ENCODE measurements at places on chromosomes 16 and 17. TPM values are rescaled to one million over a fixed set of nuclear protein-coding genes. Genes with fewer than 3 reads are reported as not detected.

DNA sequence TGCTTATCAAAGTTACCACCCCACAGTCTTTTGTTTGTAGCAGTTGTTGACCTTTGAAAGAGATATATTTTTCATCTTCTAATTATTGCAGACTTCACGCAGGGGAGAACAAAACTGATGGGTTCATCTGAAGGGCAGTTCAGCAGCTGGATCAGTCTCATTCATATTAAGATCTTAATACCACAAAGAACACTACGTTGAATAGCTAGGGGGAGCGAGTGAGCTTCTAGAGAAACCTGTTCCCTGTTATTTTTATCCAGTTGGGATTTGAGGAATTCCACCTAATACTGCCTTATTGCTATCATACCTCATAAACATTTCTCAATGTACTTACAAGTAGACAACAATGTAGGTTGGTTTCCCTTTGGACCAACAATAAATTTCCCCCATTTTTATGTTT is 306.1 kb upstream of the KIF2B start:
- no peak overlapping the region for H3K27ac ChIP-seq
- no peaks in the 10 kb centered on the region for H3K27me3 ChIP-seq

DNA sequence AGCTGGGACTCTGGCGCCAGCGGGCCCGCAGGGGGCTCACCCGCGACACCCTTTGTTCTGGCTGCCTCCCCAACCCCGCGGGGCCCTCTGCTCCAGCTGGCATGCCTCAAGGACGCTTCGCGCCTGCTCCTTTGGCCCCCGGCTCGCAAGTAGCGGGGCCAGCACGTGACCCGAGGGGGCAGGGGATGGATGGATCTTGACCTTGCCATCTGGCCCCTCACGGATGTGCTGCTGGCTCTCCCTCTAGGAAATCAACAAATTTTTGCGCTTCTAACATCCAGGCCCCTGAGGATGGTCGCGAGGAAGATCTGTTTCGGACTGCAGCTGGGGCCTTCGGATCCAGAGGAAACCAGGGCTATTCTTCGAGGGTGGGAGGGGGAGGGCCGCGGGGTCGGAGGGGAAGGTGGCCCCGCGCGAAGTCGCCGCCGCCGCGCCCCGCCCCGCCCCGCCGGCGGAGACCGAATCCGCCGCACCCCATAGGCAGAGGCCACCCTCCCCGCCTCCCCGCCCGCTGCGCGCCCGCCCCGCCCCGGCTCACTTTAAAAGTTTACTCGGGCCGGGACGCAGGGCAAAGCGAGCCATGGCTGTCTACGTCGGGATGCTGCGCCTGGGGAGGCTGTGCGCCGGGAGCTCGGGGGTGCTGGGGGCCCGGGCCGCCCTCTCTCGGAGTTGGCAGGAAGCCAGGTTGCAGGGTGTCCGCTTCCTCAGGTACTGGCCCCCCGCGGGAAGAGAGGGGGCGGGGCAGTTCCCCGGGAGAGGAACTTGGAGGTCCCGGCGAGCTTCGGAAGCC is at the start of gene ACSF2:
TSS of gene ACSF2 (plus strand) at position 537 of the 790 bp plus-strand sequence. CDS start at position 581, 44 bp downstream.
- H3K27me3 ChIP-seq: no peaks in the 10 kb centered on the region
- no peaks in the 10 kb centered on the region for H3K36me3 ChIP-seq
- peak within 1 kb of the TSS; percentile 81 for H3K27ac ChIP-seq
- H3K4me1 ChIP-seq: peaks cover 7% of the 10 kb centered on the region
- peak within 1 kb of the TSS; percentile 67 for H3K4me3 ChIP-seq

DNA sequence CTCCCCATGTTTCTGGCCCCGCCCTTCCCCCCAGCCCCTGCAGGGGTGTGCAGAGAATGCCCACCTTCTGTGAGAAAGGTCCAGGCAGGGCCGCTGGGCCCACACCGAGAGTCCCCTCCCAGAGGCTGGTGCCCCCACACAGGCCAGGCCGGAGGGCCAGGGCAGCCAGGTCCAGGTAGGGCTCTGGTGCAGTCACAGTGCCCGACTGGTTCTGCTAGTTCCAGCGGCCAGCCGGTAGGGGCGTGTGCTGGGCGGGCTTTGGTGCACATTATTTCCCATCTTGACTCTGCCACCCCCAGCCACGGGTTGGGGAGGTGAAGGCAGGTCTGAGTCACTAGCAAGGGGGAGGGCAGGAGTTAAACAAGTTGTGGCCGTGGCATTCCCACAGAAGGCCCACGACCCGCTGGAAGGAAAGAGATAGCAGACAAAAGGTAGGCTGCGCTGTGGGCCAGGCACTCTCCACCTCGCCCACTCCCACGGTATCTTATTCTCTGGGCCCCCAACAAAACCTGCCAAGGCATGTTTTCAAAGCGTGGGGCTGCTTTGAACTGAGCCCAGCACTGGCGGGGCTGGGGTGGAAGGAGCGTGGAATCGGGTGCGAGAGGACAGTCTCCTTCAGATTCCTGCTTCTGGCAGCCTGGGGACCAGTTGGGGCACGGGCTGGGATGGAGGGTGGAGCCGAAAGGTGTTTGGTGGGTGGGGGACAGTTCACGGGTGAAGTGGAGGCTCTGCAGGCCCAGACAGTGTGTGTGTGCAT is 1.9 kb downstream of the EPN3 start:
- DNase-seq: peak; percentile 74
- H3K36me3 ChIP-seq: peaks cover 3% of the 10 kb centered on the region
- H3K4me1 ChIP-seq: peaks cover 11% of the 10 kb centered on the region
- H3K4me3 ChIP-seq: peak overlapping the region; percentile 53
- no peaks in the 10 kb centered on the region for H3K27me3 ChIP-seq

- H3K27me3 ChIP-seq: no peaks in the 10 kb centered on the region
- no peaks in the 10 kb centered on the region for H3K36me3 ChIP-seq
- H3K27ac ChIP-seq: no peak overlapping the region
- H3K4me1 ChIP-seq: no peaks in the 10 kb centered on the region
Measured at GRCh38 chr16:12778726-12779125, 25.0 kb downstream of the CPPED1 start.

DNA sequence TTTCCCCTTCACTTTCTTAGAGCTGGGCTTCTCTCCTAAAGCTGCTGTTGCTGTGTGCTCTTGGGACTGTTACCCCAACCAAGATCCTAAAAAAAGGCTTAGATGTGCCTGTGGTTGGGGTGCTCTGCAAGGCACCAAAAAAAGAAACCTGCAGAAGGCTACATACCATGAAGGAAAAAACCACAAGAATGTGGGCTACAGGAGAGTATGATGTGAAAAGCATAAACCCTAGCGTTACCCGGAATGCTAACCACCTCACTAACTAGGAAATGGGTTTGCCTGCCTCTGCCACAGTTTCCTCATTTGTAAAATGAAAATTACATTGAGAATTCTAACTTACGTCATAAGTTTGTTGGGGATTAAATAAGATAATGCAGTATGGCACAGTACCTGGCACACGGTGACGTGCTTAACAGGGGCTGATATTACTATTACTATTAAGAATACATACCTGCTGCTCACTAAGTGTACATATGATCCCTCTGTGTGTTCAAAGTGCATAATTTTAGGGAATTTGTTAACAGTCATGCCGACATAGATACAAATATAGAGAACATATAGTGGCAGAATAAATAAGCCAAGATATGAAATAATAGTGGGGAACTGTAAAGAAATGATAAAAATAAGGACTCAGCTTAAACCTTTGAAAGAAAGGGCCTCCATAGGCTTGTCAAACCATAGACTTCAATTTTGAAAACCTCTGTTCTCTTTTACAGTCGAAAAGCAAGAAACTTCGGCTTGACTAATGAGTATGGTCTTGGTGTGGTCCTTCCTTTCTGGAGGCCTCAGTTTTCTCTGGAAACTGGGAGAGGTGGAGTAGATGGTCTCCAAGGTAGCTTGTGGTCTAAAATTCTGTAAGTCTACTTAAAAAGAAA is 177.8 kb upstream of the TBX2 start:
- H3K36me3 ChIP-seq: no peaks in the 10 kb centered on the region
- no peak for DNase-seq
- H3K27ac ChIP-seq: no peak overlapping the region
- no peak overlapping the region for H3K4me3 ChIP-seq

- no peak overlapping the region for H3K27ac ChIP-seq
- H3K27me3 ChIP-seq: peaks cover 1% of the 10 kb centered on the region
- H3K36me3 ChIP-seq: no peaks in the 10 kb centered on the region
- DNase-seq: no peak
- no peak overlapping the region for H3K4me3 ChIP-seq
Measured at GRCh38 chr16:86075488-86075785, 176.5 kb downstream of the IRF8 start.

PERCC1 gene
- total RNA-seq: 26.0 TPM

MYH11 gene
- 968 TPM for total RNA-seq

SMTNL2 gene
- 4.6 TPM for total RNA-seq

GCGR gene
- not detected for total RNA-seq

- H3K27me3 ChIP-seq: no peaks in the 10 kb centered on the region
- no peak overlapping the region for H3K27ac ChIP-seq
- H3K4me1 ChIP-seq: no peaks in the 10 kb centered on the region
- H3K4me3 ChIP-seq: no peak overlapping the region
Measured at GRCh38 chr16:54976651-54977200, 46.1 kb downstream of the IRX5 start.

DNA sequence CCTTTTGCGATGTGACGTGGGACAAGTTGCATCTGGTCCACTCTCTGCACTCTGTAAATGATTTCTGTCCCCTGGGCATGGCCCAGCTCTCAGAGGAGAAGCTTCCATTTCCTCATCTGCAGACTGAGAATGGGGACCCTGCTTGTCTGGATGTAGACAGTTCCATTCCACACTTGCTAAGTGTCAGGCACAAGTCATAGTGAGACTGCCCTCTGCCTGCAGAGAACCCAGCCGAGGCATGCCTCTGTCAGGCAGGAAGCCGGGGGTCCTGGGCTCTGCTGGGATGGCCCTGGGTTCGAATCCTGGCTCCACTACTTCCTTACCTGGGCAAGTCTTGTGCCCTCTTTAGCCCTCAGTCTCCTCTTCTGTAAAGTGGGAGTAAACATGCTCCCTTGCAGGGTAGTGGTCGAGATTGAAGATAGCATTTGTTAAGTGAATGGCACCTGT is 4.1 kb downstream of the MAP2K3 start:
- no peaks in the 10 kb centered on the region for H3K36me3 ChIP-seq
- peaks cover 29% of the 10 kb centered on the region for H3K4me1 ChIP-seq
- H3K4me3 ChIP-seq: peak overlapping the region; percentile 14
- H3K27ac ChIP-seq: peak overlapping the region; percentile 86
- no peaks in the 10 kb centered on the region for H3K27me3 ChIP-seq
- DNase-seq: no peak

GRCh38 chr16:27429981-27430441 is 28.0 kb downstream of the IL21R start:
- no peak overlapping the region for H3K27ac ChIP-seq

NEK8 gene
- 13.2 TPM for total RNA-seq

DNA sequence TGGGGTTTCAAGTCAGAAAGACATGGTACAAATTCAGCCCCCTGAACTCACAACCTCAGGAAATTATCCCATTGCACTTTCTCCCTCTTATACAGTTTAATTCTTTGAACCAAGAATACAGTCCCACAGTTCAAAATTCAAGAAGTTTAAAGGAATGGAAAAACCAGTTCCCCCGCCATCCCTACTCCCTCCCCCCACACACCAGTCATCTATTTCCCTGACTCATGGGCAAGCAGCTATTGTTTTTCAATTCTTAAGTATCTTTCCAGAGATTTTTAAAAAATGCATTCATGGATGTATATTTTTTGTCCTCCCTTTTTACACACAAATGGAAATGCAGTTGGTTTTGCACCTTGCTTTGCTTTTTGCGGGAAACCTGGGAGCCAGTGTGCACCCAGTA is 7.3 kb downstream of the SYCE1L start:
- no peak for DNase-seq
- no peak overlapping the region for H3K27ac ChIP-seq
- no peak overlapping the region for H3K4me3 ChIP-seq
- H3K36me3 ChIP-seq: no peaks in the 10 kb centered on the region
- no peaks in the 10 kb centered on the region for H3K27me3 ChIP-seq
- H3K4me1 ChIP-seq: no peaks in the 10 kb centered on the region

GRCh38 chr17:44972953-44973352 is 4.8 kb upstream of the C1QL1 start:
- H3K36me3 ChIP-seq: no peaks in the 10 kb centered on the region
- no peak overlapping the region for H3K4me3 ChIP-seq
- no peaks in the 10 kb centered on the region for H3K27me3 ChIP-seq
- DNase-seq: no peak
- no peaks in the 10 kb centered on the region for H3K4me1 ChIP-seq

GSDMA gene
- total RNA-seq: not detected

DNA sequence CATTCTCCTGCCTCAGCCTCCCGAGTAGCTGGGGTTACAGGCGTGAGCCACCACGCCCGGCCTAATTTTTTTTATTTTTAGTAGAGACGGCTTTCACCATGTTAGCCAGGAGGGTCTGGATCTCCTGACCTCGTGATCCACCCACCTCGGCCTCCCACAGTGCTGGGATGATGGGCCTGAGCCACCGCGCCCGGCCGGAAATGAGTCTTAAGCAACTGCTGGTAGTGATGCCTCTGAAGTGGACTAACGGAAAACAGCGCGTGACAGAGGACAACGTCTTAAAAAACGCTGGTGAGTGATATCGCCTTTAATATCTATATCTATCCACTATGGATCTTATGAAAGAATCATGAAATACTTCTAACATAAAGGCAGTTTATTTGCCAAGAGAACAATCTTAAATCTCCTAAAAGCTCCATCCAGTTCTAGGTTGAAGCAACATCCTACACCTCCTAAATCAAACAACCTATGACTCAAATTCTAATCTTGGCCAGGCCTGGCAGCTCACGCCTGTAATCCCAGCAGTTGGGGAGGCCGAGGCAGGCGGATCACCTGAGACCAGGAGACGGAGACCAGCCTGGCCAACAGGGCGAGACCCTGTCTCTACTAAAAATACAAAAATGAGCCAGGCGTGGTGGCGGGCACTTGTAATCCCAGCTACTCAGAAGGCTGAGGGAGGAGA is 69.8 kb downstream of the NXN start:
- no peak overlapping the region for H3K4me3 ChIP-seq
- no peaks in the 10 kb centered on the region for H3K4me1 ChIP-seq
- no peaks in the 10 kb centered on the region for H3K27me3 ChIP-seq
- no peak for DNase-seq
- H3K27ac ChIP-seq: peak overlapping the region; percentile 62

DNA sequence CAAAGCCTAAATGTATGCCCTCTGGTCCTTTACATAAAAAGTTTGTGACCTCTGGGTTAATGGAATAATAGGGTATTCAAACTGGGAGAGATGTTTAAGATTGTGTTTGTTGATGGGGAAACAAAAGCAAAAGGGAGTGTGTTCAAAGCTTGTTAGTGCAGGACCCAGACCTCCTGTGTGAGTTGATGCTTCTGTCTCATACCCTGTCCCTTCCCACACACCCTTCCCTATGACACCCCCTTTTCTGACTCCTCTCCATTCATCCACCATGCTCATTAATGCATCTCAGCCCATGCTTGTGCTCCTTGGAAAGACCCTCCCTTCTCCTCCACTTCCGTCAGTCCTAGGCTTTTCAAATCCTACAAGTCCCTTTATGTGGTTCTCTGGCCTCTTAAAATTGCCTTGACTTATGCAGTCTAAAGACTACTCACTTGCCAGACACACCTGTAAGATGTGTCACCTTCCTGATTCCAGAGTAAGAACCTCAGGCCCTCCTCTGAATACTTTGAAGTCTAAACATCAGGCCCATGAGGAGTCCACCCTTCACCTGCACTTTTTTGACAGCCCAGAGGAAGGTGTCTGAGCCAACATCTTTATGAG is 128.0 kb upstream of the CACNG5 start:
- peaks cover 3% of the 10 kb centered on the region for H3K4me1 ChIP-seq
- no peak for DNase-seq
- no peak overlapping the region for H3K4me3 ChIP-seq
- no peak overlapping the region for H3K27ac ChIP-seq
- no peaks in the 10 kb centered on the region for H3K36me3 ChIP-seq

SLC52A1 gene
- 1.6 TPM for total RNA-seq

All from prostate gland (tissue), 2 donors.